ENCODE measurements at places on chromosomes 13 and 19. TPM values are rescaled to one million over a fixed set of nuclear protein-coding genes. Genes with fewer than 3 reads are reported as not detected.

GRCh38 chr13:107721125-107721869, 494.0 kb downstream of the LIG4 start:
- DNase-seq = no peak

DNA sequence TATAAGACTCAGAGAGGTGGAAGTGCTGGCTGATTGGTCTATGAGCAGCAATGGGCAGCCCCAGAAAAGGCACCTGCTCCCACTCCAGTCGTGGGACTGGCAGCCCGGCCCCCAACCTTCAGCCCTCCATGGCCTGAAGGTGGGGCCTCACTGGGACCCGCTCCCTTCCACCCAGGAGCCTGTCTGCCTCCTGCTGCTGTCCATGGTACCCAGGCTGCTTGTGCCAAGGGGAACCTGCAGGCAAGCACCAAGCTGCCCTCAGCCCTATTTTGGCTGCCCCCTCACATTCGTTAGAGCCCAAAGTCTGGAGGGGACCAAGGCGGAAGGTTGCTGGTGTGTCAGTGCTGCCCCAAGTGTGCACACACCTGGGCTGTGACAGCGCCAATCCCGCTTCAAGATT, 2304.9 kb downstream of the PCDH9 start:
- DNase-seq = no peak

DNA sequence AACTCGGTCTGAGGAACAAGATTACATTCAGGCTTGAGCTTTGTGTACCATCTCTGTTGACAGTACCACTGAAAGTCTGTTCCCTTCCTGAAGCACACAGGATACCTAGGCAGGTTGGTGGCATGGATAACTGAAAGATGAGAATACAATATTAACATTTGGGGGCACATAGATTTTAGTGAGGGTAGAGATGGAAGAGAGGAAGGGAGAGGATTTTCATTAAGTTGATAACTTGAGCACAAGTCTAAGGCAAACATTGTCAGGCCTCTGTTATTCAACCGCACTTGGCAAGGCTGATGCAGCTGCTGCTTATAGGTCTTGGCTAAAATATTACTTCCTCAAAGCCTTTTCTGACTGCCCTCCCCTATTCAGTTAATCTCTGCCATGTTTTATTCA, 10.9 kb downstream of the MIR17HG start:
- DNase-seq = no peak

DNA sequence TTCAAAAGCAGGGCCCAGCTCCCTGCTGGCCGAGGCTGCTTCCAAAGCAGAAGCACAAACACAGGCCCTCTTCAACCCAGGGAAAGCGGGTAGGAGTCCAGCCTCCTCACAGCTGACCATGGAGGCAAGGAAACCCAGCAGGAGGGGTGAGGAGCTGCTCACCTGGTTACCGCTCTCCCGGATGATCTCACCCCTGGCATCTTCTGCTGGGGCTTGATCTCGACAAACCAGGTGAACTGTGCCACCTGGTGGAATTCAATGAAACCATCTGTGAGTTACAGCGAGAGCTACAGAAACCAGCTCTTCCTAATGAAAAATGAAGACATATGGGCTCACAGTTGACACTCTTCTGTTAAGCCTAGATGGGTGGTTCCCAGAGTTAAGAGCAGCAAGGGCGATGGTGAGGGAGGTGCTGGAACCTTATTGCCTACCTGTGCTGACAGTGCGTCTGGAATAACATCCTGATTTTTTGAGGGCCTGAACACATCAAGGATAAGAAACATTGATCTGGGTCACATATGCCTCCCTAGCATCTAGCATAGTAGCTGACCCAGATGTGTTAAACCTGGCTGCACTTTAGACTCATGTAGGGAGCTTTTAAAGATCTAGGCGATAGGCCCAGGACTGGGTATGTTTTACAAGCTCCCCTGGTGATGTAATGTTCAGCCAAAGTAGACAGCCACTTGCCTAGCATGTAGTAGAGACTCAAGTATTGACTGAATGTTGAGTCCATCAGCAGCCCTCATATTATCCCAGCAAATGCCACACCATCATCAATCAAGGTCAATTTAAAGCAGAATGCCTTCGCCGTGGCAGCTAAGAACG, 6.1 kb downstream of the DHRS12 start:
- no peak for DNase-seq

DNA sequence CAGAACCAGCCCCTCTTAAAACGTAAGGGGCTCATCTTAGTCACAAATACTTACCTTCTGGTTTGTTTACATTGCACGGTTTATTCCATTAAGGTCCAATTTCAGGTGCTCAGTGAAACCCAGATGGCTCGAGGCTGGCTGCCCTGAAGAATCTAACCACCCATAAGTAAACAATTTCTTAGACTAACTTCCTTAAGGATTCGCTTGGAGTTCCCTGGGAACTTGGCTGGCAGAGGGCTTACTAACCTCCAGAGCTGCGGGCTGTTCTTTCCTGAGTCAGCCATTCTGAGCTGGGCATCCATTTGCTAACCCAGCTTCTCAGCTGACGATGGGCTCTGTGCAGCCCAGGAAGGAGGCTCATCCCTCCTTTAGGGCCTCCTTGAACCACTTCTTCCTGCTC, 262.1 kb downstream of the FGF9 start:
- no peak for DNase-seq

GRCh38 chr13:78022164-78022877, 103.7 kb upstream of the EDNRB start:
- DNase-seq = peak; percentile 89

- no peak for DNase-seq
Observed at GRCh38 chr19:12833738-12834565, 427 bp downstream of the RTBDN start.

GRCh38 chr19:11265177-11265784, 3.0 kb upstream of the DOCK6 start:
- DNase-seq = no peak

- DNase-seq = peak; percentile 39
Observed at GRCh38 chr19:33472691-33473652, 48.6 kb downstream of the PEPD start.

- no peak for DNase-seq
Observed at GRCh38 chr13:31476753-31477152, 262.6 kb upstream of the RXFP2 start.

DNA sequence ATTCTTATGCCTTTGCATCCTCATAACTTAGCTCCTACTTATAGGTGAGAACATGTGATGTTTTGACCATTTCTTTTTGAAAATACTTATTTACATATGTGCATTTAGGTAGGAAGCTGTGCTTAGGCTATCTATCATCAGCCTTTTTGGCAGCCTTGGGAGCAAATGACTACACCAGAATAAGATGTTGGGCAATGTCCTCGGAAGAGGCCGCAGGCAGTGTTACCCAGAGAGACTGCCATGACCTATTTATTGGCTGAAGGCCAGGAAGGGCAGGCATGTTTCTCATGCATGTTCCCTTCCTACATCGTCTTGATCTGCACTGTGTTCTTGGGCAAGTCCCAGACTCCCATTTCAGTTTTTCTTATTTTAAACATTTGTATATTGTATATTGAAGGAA, 122.3 kb downstream of the B3GLCT start:
- DNase-seq = no peak

DNA sequence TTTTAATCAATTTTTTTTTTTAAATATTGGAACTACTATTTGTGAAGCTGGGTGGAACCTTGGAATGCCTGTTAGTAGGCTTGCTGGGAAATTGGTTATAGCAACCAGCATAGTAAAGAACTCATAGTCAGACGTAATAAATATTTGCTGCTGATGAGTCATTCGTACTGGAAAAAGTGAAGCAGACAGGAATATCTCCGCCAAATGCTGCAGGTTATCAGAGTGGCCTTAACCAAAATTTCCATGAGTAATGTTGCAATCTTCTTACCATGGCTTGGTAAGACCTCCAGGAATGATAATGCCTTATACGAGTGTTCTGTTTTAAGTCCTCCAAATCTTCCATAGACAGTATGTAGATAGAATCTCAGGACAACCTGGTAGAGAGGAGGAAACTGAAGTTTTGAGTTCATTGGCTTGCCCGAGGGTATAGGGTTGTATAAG, 34.2 kb downstream of the MBNL2 start:
- peak; percentile 94 for DNase-seq

DNA sequence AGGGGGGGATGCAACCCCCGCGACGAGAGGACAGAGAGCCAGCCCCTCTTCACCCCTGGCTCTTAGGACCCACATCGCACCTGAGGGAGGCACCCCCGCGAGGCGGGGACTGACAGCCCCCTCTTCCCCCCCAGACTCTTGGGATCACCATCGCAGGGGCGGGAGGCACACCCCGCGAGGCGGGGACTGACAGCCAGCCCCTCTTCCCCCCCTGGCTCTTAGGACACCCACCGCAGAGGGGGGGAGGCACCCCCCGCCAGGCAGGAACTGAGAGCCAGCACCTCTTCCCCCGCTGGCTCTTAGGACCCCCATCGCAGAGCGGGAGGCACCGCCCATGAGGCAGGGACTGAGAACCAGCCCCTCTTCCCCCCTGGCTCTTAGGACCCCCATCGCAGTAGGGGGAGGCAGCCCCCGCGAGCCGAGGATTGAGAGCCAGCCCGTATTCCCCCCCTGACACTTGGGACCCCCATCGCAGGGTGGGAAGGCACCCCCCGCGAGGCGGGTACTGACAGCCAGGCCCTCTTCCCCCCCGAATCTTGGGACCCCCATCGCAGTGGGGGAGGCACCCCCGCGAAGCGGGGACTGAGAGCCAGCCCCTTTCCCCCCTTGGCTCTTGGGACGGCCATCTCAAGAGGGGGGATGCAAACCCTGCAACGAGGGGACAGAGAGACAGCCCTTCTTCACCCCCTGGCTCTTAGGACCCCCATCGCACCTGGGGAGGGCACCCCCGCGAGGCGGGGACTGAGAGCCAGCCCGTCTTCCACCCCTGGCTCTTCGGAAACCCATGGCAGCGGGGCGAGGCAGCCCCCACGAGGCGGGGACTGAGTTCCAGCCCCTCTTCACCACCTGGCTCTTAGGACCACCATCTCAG, 2425.1 kb upstream of the PCDH20 start:
- no peak for DNase-seq

DNA sequence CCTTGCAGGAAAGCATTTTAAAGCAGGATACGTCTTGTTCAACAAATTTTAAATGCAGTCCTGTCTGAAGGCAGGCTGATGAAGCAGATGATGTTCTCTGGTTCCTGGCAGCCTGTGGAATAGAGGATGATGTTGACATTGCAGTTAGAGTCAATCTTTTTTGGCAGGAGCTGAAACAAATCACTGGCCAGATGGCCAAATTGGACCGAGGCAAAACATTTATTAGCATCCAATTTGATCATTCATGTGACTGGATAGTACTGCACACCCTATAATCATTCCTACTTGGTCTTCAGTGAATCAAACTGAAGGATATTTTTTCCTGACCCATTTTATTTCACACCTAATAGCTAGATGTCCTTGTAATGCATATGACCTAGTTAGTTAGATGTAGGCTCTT, 172.2 kb upstream of the SLC10A2 start:
- DNase-seq = no peak

GRCh38 chr13:95221971-95222732, 79.1 kb downstream of the ABCC4 start:
- no peak for DNase-seq

- no peak for DNase-seq
Observed at GRCh38 chr19:38039966-38040365, 133.0 kb downstream of the SIPA1L3 start.

DNA sequence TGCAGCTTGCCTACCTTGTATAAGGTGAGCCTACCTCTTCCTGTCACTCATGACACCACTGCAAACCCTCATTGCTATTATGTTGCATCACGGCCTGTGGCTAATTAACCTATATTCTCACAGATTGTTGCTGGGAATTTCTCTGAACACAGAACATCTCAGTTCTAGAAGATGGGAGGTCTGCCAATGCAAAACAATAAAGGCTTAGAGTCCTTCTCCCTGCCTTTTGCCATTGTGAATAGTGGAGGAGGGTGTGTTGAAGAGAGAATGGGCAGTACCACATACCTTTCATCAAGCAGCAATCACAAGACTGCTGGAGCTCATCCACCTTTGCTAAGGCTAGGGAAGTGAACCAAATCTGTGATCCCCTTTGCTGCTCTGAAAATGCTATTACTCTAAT, 34.4 kb downstream of the WDFY2 start:
- no peak for DNase-seq

DNA sequence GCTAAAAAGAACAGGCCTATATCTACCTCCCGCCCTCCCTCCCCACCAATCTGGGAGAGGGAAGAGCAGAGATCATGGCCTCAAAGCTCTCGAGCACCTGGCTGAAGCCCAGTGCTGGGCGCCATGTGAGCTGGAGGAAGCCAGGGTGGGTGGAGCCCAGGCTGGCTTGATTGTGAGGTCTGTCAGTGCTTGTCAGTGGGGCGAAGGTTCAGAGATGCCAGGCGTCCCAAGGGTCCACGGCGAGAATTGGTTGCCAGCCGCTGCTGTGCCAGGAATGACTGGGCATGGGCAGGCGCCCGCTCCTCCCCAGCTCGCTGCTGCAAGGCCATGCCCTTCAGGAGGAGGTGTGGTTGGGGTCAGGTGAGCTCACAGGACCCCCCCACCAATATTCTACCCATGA, 11.5 kb downstream of the BEST2 start:
- DNase-seq = no peak

GRCh38 chr13:101627556-101627943, 175.1 kb downstream of the ITGBL1 start:
- no peak for DNase-seq

GRCh38 chr19:42467183-42467760, 24.5 kb upstream of the CXCL17 start:
- DNase-seq = no peak

GRCh38 chr19:15810335-15810734, 5.1 kb downstream of the OR10H1 start:
- no peak for DNase-seq

Gene ZNF100
- 6.5 TPM for total RNA-seq

Gene CLEC17A
- not detected for total RNA-seq

Gene GIPR
- total RNA-seq = not detected

Gene ZNF793
- 0.13 TPM for total RNA-seq

Gene GSX1
- total RNA-seq = not detected

Gene LILRB4
- total RNA-seq = not detected

Gene SERPINE3
- not detected for total RNA-seq

Gene LSR
- 0.40 TPM for total RNA-seq

Gene CBY2
- total RNA-seq = not detected

Gene IGSF23
- 0.25 TPM for total RNA-seq

Gene STARD13
- total RNA-seq = 32.5 TPM

Gene S1PR5
- not detected for total RNA-seq

Gene LILRA2
- not detected for total RNA-seq

Gene MAST1
- total RNA-seq = 0.18 TPM

Gene TDRD3
- total RNA-seq = 11.5 TPM

Data from pulmonary artery endothelial cell (primary cell).